ENCODE measurements at places on chromosomes 7 and 10. TPM values are rescaled to one million over a fixed set of nuclear protein-coding genes. Genes with fewer than 3 reads are reported as not detected.

Gene ELMO1
- total RNA-seq: not detected

Gene NPSR1
- not detected for total RNA-seq

Gene NCF1
- not detected for total RNA-seq

Gene MNX1
- total RNA-seq: not detected

Gene IQUB
- 0.08 TPM for total RNA-seq

Gene MALRD1
- not detected for total RNA-seq

Gene FAM131B
- 0.70 TPM for total RNA-seq

Gene FOXI2
- total RNA-seq: not detected

Gene NRP1
- 173 TPM for total RNA-seq

Gene TAS2R4
- not detected for total RNA-seq

Gene PPP1R9A
- total RNA-seq: not detected

Gene CUL1
- 49.9 TPM for total RNA-seq

Gene CBX3
- total RNA-seq: 115 TPM

Gene KAZALD1
- 16.8 TPM for total RNA-seq

Gene BTBD16
- total RNA-seq: not detected

Gene TMEM196
- not detected for total RNA-seq

Gene TRPV6
- not detected for total RNA-seq

Gene C7orf33
- not detected for total RNA-seq

Gene CAPZA2
- 311 TPM for total RNA-seq

Gene MYL10
- total RNA-seq: not detected

Gene IGF2BP3
- total RNA-seq: 24.5 TPM

Gene SPDYE16
- not detected for total RNA-seq

Gene POLR2J2
- 8.2 TPM for total RNA-seq

Gene ITPRID1
- not detected for total RNA-seq

Gene OR9A2
- total RNA-seq: not detected

Gene ATAD1
- total RNA-seq: 35.9 TPM

Gene MRPL32
- 69.6 TPM for total RNA-seq

Gene CCDC172
- total RNA-seq: not detected

Gene ANKRD1
- 16.1 TPM for total RNA-seq

Gene ADCY1
- total RNA-seq: not detected

Gene STAG3
- total RNA-seq: 0.65 TPM

Gene GPR37
- total RNA-seq: not detected

Gene HABP2
- not detected for total RNA-seq

Gene VWDE
- not detected for total RNA-seq

Gene PRLHR
- total RNA-seq: not detected
